Right cardiac atrium (tissue), 5 donors: ENCODE measurements at places on chromosomes 1 and 21.
A peak's percentile ranks its signal among the peaks of the same experiment; 100 is the strongest.

DNA sequence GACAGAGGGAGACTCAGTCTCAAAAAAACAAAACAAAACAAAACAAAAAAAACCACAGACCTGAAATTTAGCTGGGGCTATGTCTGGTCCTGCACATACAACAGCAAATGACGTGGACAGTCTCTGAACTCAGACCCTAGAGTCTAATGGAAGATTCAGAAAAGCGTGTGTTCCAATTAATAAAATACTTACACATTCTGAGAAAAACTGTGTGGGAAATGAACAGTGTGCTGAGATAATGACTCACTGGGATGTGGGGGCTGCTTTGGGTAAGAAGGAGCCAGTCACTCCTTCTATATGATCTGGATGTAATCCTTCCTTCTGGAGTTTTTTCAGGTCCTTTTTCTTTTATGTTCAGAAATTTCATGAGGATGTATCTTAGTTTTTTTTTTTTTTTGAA, 29.4 kb downstream of the CLDN14 start:
- DNase-seq: no peak

- no peak for DNase-seq
These were observed 95.9 kb downstream of the SPSB1 start for GRCh38 chr1:9388335-9389180.

DNA sequence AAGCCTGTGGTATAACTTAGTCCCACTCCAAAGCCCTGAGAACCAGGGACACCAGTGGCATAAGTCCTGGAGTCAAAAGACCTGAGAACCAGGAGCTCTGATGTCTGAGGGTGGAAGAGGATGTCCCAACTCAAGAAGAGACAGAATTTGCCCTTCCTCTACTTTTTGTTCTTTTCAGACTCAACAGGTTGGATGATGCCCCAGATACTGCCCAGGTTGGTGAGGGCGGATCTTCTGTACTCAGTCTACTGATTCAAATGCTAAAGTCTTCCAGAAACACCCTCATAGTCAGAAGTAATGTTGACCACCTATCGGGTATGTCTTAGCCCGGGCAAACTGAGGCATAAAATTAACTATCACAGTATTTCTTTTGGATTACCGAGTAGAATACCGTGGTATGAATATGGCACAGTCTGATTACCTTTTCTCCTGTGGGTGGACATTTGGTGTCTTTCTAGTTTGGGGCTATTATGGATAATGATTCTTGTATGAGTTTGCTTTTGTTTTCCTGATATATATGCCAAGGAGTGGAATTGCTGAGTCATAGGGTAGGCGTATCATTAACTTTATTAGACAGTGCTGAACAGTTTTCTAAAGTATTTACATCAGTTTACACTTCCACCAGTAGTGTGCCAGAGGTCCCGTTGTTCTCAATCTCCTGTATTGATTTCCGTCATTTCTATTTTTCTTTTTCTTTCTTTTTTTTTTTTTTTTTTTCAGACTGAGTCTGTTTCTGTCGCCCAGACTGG, 3.2 kb upstream of the CHAF1B start:
- no peak for DNase-seq

DNA sequence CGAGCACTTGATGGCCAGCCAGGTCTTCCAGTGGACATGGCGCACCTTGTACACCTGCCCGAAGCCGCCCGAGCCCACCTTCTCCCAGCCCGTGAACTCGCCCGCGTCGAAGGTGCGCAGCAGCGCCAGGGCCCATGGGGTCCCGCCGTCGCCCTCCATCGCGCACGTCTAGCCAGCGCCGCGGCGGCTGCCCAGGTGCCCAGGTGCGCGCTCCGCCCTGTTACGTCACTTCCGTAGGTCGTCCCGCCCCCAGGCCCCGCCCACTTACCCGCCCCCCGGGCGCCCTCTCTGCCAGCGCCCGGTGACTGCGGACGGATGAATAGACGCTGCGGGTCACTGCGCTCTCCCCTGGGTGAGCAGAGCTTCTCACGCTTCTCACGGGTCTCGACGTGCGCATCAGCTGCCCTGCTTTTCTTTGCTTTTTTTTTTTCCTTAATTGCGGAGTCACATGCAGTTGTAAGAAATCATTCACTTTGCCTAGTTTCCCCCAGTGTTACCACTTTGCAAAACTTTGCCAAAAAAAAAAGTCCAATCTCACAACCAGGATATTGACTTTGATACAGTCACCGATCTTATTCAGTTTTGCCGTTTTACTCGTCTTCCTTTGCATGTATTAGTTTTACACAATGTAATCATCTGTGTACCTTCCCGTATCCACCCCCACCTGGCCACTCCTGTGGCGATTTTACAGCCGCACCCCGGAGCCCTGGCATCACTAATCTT, at the start of gene RIPK4:
Gene RIPK4 (minus strand): TSS at position 170 of the 723 bp plus-strand sequence. CDS start 11 bp downstream, at position 159.
- DNase-seq: peak; percentile 66

DNA sequence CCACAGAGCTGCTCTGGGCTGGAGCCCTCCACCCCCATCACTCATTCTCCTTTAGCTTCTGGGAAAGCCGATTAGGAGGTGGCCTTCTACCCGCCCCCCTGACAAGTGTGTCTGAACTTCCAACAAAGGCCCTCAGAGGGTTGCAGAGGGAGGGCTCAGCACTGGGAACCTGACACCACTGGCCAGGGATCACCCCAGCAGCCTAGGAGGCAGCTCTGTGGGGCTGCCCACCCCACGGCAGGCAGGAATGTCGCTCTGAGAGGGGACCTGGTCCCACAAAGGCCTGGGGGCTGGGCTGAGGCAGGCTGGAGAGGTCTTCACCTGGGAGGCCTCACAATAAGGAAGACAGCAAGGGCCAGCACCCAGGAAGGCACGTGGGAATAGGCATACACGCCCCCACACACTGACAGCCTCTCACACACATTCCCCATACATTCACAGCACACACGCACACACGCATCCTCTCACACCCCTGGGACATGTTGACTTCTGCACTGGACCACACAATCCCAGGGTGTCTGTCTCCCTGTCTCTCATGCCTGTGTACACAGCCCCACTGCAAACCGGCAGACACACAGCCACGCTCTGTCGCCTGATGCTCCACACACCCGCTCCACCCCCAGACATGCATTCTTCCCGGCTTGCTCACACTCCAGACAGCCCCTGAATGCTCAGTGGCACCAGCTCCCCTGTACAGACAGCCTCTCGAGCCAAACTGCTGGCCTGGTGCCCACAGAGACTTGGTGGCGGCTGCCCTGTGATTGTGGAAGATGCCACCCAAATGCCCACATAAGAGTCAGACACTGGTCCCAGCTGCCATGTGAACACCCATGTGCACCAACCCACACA, 30.7 kb downstream of the DMBX1 start:
- no peak for DNase-seq

GRCh38 chr1:200888349-200888838, 6.3 kb upstream of the INAVA start:
- no peak for DNase-seq

- DNase-seq: no peak
These were observed 41.6 kb downstream of the NUAK2 start for GRCh38 chr1:205279986-205280385.
